Lower leg skin (tissue), 4 donors: ENCODE measurements at places on chromosomes 6 and 20.

DNA sequence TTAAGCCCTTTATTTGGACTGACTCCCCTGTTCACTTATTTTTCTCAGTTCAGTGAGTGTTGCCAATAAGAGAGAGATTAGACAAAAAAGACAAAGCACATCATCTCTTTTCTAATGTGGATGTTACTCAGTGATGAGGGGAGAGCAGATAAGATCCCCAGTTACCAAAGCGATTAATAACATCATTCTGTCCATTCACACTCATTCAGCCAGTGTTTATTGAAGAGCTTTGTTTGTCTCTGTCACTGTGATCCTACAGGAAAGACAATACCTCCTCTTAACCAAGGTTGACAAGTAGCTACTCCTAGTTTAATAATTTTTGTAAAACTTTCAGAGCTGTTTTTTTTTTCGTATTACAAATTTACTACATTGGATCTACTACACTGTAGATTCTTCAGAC lies 163.0 kb downstream of the EYA4 start:
- no peak for DNase-seq

DNA sequence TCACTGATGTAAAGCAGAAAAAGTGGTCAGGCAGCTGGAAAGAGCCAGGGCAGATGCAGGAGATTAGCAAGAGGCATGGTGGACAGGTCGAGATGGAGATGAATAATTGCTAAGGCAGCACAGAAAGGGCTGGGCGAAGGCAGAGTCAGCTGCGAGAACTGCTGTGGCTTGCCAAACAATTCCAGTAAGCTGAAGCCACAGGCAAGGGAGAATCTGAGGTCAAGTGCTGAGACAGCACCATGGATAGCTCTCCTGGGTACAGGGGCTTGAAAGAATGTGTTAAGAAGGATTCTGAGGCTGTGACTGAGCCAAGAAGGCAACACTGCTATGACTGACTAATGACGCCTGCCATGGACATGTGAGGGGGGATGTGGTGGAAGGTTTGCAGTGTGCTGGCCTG lies 220.8 kb upstream of the FOXA2 start:
- peak; percentile 67 for DNase-seq

GRCh38 chr6:139271056-139271455 lies 20.7 kb downstream of the TXLNB start:
- no peak for DNase-seq

- no peak for DNase-seq
These were observed 9.1 kb downstream of the ZNF292 start for GRCh38 chr6:87164506-87164905.

DNA sequence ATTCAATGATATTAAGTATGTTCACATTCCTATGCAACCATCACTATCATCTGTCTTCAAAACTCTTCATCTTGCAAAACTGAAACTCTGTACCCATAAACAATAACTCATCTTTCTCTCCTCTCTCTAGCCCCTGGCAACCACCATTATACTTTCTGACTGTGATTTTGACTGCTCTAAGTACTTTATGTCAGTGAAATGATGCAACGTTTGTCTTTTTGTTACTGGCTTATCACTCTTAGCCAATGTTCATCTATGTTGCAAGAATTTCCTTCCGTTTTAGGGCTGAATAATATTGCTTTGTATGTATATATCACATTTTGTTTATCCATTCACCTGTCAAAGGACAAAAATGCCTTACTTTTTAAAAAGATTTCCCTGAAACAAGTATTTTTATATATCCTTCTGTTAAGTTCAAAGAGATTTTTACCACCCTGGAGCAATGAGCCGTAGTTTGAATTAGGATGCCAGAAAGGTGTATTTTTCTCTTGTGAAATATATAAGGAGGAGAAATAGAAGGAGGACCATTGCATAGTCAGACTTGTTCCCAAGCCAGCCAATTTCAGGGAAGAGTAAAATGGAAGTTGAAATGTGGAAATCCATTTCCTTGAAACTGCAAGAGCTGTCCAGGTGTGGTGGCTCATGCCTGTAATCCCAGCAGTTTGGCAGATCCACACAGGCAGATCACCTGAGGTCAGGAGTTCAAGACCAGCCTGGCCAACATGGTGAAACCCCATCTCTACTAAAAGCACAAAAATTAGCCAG lies 4.0 kb upstream of the CGAS start:
- DNase-seq, result peak; percentile 10
